Bladder microvascular endothelial cell (primary cell): ENCODE measurements at places on chromosomes 13 and 19. TPM values are rescaled to one million over a fixed set of nuclear protein-coding genes. Genes with fewer than 3 reads are reported as not detected.

ICAM1 gene
- 28.0 and 138 TPM in 2 replicates for total RNA-seq

LILRA1 gene
- total RNA-seq: not detected in 2 replicates

FBXO17 gene
- 1.1 and 13.6 TPM in 2 replicates for total RNA-seq

POU4F1 gene
- total RNA-seq: under 0.01 and 0.06 TPM in 2 replicates

HSPB6 gene
- total RNA-seq: 0.25 and 0.49 TPM in 2 replicates

NANOS3 gene
- total RNA-seq: 0.94 TPM in 1 of 2 replicates, not detected in the other

ZNF729 gene
- total RNA-seq: not detected in 2 replicates
